ENCODE measurements at places on chromosomes 1 and 21.

GRCh38 chr1:41846625-41847405 is 71.9 kb downstream of the HIVEP3 start:
- DNase-seq = no peak

GRCh38 chr1:40017951-40018575 is 22.5 kb upstream of the CAP1 start:
- DNase-seq = no peak

- DNase-seq = no peak
Observed at GRCh38 chr1:30046751-30047150, 676.6 kb downstream of the MATN1 start.

DNA sequence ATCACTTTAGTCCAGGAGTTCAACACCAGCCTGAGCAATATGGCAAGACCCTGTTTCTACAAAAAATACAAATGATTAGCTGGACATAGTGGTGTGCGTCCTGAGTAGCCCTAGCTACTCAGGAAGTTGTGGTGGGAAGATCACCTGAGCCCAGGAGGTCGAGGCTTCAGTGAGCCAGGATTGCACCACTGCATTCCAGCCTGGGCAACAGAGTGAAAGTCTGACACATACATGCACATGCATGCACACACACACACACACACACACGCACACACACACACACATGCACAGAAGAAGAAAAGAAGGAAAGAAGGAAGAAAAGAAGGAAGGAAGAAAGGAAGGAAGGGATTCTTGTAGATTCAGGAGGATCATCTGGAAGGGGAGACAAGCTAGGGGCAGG is 104.4 kb upstream of the USP25 start:
- no peak for DNase-seq

GRCh38 chr1:109491372-109491771 is 2.5 kb upstream of the CYB561D1 start:
- no peak for DNase-seq

- no peak for DNase-seq
Observed at GRCh38 chr1:109047339-109047738, 5.4 kb upstream of the WDR47 start.

DNA sequence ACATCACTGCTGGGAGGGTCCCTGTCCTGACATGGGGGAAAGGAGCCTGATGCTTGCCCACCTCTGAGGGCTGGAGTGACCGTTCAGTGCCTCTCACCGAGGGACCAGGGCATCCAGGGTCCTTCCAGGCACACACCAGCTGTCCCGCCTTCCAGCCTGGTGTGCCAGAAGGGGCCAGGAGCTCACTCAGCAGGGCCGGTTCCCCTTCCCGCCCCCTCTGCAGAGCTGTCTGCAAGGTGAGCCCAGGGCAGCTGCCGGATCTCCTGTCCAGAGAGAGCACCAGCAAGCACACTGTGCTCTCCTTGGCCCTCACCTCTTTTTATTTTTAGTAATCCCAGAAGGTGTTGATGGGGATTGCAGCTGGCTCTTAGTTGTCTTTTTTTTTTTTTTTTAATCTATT is 16.9 kb downstream of the H6PD start:
- DNase-seq = no peak

GRCh38 chr1:219985169-219985568 is 56.8 kb upstream of the SLC30A10 start:
- no peak for DNase-seq

- no peak for DNase-seq
Observed at GRCh38 chr1:165117482-165117881, 239.0 kb downstream of the LMX1A start.
